ENCODE measurements at places on chromosomes 11 and 22. TPM values are rescaled to one million over a fixed set of nuclear protein-coding genes. Genes with fewer than 3 reads are reported as not detected.

Gene OR5D16
- not detected for total RNA-seq

Gene EHF
- not detected for total RNA-seq

Gene OR51E2
- total RNA-seq = not detected

Gene SEC14L6
- not detected for total RNA-seq

Gene CEP164
- 38.0 TPM for total RNA-seq

Gene FKBP2
- total RNA-seq = 31.1 TPM

Gene DDX6
- total RNA-seq = 116 TPM

Gene BBOX1
- under 0.01 TPM for total RNA-seq

Gene HPS4
- total RNA-seq = 47.4 TPM

Gene PKNOX2
- total RNA-seq = 1.2 TPM

Gene LYVE1
- not detected for total RNA-seq

Gene GGTLC3
- total RNA-seq = not detected

Gene TSGA10IP
- total RNA-seq = not detected

Gene SLC22A25
- not detected for total RNA-seq

Gene MS4A3
- not detected for total RNA-seq

Gene HORMAD2
- under 0.01 TPM for total RNA-seq

Gene DEPDC7
- 13.3 TPM for total RNA-seq

Gene APOA4
- total RNA-seq = not detected

Gene APOBEC3H
- not detected for total RNA-seq

Gene FGF19
- total RNA-seq = not detected

Gene PARVB
- 29.3 TPM for total RNA-seq

Gene CAPN5
- 8.5 TPM for total RNA-seq

Gene YAP1
- 156 TPM for total RNA-seq

Gene TMPRSS4
- not detected for total RNA-seq

Gene P2RX6
- total RNA-seq = 5.1 TPM

Gene NFAM1
- under 0.01 TPM for total RNA-seq

Gene FGF4
- total RNA-seq = not detected

Gene SNX32
- 1.1 TPM for total RNA-seq

Gene UPK3A
- total RNA-seq = not detected
